ENCODE measurements at places on chromosomes 2 and 18. TPM values are rescaled to one million over a fixed set of nuclear protein-coding genes. Genes with fewer than 3 reads are reported as not detected.

Gene GALR1
- total RNA-seq: not detected

Gene XIRP2
- total RNA-seq: not detected

Gene SPEG
- total RNA-seq: 56.6 TPM

Gene PSTPIP2
- 20.0 TPM for total RNA-seq

Gene SLC25A12
- total RNA-seq: 16.0 TPM

Gene KIF1A
- total RNA-seq: 0.27 TPM

Gene SERPINB10
- not detected for total RNA-seq

Gene CRIM1
- total RNA-seq: 27.2 TPM

Gene CABYR
- not detected for total RNA-seq

Gene BCL2
- total RNA-seq: 2.5 TPM

Gene SGPP2
- 1.6 TPM for total RNA-seq

Gene UNC80
- not detected for total RNA-seq

Gene TMEM247
- total RNA-seq: not detected

Gene VRK2
- total RNA-seq: 33.0 TPM

Gene SLC4A3
- 23.0 TPM for total RNA-seq

Gene HMSD
- 5.3 TPM for total RNA-seq

Gene ZNF396
- 1.3 TPM for total RNA-seq

Gene ASTL
- 0.34 TPM for total RNA-seq

Gene TXNDC2
- 0.12 TPM for total RNA-seq

Gene WNT6
- total RNA-seq: 1.4 TPM

- DNase-seq: no peak
Measured at GRCh38 chr18:34729740-34730355, 19.8 kb downstream of the DTNA start.

- DNase-seq: no peak
Measured at GRCh38 chr2:10210336-10210735, 87.8 kb downstream of the RRM2 start.

DNA sequence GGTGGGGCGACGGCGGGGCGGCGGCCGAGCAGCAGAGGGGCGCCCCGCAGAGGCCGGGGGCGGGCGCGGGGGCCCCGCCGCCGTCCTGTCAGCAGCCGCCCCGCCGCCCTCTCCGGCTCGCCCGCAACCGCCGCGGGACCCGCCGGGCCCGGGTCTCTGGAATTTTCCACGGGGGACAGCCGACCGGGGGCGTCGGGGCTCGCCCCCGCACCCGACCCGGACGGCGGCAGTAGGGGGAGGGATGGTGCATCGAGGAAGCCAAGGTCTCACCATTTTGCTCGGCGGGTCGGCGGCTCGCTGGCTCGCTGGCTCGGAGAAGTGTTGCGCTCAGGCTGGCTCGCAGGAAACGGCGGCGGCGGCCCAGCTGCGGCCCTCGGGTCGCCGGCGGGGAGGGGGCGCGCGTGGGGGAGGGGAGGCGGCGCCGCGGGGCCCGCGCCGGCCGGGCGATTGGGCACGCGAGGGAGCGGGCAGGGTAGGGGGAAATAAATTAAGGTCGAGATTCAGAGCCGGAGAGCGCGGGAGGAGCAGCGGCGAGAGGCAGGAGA lies 405 bp downstream of the PPP3R1 start:
- no peak for DNase-seq

GRCh38 chr2:225040142-225040541 lies 2.1 kb downstream of the DOCK10 start:
- DNase-seq: no peak

- peak; percentile 16 for DNase-seq
Measured at GRCh38 chr2:101823347-101823791, 125.9 kb downstream of the MAP4K4 start.

DNA sequence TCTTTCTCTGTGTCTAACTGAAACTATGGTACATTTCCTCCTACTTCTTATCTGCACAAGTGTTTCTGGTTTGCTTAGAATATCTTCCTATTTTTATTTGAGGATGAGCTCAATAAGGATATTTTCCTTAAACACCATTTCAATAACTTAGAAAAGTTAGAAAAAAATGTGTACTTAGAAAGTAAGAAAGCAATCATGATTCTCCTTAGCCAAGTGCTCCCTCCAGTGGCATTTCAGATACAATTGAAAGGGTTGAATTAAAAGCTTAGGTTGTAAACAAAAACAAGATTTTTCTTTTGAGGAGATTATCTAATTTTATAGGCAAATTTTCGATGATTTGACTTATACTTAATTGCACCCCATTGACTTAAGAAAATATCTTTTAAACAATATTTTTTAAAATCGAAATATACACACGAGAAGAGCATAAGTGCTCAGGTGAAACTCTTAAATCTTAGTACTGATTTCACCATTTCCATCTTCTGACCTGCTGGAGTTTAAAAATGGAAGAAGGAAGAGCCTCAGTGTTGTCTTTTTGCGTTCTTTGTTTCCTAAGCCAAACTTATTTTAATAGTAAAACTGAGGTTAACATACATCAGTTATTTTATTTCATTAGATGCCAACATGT lies 26.9 kb downstream of the C18orf63 start:
- peak; percentile 51 for DNase-seq

DNA sequence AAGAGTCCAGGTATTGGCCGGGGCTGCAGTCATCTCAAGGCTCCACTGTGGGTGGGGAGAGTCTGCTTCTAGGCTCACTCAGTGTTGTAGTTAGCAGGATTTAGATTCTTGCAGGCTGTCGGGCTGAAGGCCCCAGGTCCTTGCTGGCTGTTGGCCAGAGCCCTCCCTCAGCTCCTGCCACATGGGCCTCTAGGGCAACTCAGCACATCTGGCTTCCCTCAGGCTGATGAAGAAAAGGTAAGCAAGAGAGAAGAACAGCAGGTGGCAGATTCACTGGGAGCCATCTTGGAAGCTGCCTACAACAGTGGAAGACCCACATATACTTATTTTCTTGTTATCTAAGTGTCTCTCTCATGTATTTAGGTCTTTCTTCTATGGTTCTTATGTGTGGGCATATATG lies 4.3 kb downstream of the MRPS9 start:
- DNase-seq: no peak

- no peak for DNase-seq
Measured at GRCh38 chr18:48065601-48065995, 135.1 kb upstream of the SMAD2 start.

DNA sequence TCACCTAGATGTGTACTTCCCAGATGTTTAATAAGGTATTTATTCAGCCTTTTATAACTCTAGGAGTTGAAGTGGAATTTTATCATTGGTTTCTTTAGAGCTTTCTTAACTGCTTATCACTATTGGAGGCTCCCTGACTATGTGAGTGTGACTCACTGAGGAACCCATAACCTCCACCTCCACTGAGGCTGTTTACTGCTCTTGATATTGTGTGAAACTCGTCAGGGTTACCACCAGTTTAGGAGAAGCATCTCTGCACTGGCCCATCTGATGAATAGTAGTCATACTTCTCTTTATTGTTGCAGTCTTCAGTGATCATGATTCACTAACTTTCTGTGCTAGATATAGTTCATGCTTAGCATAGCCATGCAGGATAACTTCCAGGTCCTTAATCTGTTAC lies 79.6 kb upstream of the UBXN4 start:
- no peak for DNase-seq

DNA sequence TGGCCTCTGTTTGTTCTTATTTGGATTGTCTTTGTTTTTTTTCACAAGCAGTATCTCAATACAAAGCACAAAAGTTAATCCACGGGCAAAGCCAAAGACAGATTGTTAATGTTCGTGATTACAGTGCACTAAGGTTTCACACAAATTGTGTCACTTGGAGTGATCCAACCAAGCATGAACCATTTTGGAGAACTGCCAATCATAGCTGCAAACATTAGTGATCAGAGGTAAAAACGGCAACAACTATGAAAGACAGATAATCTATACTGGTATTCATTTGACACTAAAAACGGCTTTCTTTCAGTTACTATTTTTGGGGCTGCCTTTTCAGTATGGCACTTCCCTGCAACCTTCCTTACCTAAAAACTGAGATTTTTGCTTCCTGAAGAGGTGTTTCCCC lies 213.1 kb upstream of the GULP1 start:
- DNase-seq: no peak

DNA sequence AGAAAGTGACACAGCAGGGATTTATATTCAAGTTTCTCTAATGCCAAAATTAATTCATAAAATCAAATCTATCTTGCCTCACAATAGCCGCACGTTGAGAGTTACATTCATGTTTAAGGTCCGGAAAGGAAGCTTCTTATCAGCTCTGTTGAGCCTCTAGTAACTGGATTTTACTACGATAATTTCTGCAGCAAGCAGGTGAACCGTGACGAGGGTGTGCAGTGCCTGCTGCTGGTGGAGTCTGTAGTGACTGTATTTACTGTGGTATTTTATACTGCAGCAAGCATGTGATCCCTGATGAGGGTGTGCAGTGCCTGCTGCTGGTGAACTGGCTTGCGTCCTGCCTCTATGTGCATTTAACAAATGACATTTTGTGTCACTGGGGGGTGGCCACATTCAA lies 120.0 kb downstream of the SNTG2 start:
- no peak for DNase-seq

DNA sequence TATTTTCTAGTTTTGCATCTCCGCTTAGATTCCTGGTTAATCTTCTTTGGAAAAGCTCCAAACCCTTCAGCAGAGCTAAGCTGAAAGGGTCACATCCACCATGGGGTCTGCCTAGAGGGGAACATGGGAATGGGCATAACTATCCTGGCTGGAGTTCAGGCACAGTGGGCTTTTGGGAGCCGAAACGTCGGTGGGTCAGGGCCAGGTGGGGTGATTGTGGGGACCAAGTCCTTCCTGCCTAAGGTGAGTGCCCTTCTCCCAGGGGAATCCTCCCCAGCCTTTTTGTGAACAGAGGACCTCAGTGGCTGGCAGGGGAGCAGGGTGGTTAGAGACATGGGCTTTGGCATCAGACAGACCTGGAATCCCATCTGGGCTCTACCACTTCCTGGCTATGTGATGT lies 60.3 kb downstream of the CELF4 start:
- no peak for DNase-seq

DNA sequence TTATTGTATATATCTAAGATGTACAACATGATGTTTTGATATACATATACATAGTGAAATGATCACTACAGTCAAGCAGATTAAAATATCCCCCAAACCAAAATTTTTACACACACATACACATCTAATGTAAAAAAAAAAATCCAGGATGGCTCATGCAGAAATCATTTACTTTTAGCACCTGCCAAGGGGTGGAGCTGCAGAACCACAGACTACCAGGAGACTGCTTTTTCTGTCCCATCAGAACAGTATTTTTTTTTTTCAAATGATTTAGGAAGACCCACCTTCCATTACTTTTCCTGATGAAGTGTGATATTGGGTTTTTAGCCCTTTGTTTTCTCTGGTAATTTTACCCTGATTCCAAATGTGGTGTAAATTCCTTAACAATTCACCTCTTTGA lies 61.9 kb downstream of the AQP4 start:
- no peak for DNase-seq

- no peak for DNase-seq
Measured at GRCh38 chr2:10217489-10218435, 84.9 kb upstream of the HPCAL1 start.

- no peak for DNase-seq
Measured at GRCh38 chr2:231359948-231360347, 35.6 kb upstream of the B3GNT7 start.

- no peak for DNase-seq
Measured at GRCh38 chr2:55311444-55311870, 42.4 kb upstream of the MTIF2 start.

GRCh38 chr18:56112013-56112749 lies 524.2 kb upstream of the TCF4 start:
- no peak for DNase-seq

GRCh38 chr2:238448031-238448955 lies 21.6 kb downstream of the ASB1 start:
- no peak for DNase-seq

DNA sequence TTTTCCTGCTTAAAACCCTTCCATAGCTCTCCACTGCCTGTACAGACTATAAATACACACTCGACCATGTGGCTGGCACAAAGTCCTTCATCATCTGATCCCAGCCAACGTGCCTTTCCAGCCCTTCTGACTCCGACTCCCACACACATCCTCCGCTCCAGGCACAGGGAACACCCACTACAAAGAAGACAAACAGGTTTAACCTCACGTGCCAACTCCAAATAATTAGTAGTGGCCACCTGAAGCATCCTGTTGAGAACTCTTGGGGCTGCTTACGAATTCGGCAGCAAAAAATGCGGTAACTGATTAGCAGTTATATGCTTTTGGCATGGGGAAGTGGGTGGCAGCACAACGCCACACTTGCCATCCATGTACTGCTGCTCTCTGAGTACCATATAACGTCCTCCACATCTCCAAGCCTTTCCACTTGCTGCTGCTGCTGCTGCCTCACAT lies 12.1 kb downstream of the SPIRE1 start:
- no peak for DNase-seq

- DNase-seq: no peak
Measured at GRCh38 chr2:120111193-120111592, 98.3 kb downstream of the EPB41L5 start.

DNA sequence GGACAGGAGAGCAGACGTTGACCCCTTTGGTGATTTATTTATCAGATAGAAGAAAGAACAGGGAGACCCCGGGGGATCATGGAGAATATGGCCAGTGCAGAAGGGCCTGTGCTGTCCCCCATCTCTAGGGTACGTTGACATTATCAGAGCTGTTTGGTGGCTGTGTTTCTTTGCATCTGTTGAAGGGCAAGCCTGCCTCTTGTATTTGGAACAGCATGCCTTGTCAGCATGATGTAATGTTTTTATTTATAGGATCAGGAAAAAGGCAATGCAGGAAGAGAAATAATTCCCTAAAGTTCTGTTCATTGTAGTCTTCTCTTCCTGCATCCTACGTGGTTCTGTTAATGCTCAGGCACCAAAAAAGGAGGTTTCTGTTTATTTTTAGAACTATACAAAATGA lies 49.8 kb upstream of the CABYR start:
- DNase-seq: no peak
